ENCODE measurements at places on chromosomes 6 and 20.

- no peak for DNase-seq
These were observed 100.6 kb downstream of the PREX1 start for GRCh38 chr20:48727226-48727625.

GRCh38 chr6:52568320-52568719, 8.5 kb downstream of the TRAM2 start:
- no peak for DNase-seq

GRCh38 chr6:12875051-12875450, 158.5 kb downstream of the PHACTR1 start:
- no peak for DNase-seq

- no peak for DNase-seq
These were observed 611.9 kb upstream of the MAN1A1 start for GRCh38 chr6:119961450-119961849.

DNA sequence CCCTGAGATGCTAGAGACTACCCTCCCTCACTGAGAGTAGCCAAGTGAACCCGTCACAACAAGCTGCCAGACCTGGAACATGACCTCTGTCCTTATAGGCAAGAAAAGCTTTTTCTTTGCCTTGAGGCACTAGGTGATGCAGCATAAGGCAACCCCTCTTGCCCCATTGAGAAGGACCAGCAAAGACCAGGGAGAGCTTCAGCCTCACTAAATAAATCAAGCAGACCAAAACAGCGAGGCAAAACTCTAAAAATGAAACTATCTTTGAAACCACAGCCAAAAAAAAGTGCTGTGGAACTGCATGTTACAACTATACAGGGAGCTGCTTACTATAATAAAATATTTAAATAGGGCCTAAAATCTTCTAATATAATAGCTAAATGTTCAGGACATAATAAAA, 62.6 kb upstream of the FAM83B start:
- no peak for DNase-seq

DNA sequence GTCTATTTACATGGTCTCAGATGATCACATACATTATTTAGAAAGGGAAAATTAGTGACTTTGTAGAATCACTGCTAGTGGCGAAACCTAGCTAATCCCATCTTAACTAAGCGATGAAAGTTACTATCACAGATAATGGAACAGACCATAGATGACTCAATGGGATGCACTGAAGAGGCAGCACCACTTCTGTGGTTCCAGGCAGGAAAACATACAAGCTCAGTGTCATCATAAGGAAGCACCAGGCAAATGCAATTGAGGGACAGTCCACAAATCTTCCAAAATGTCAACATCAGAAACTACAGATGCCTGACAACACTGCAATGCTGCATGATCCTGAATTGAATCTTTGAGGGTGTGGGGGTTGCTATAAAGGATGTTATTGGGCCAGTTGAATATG, 15.9 kb upstream of the SNAI1 start:
- no peak for DNase-seq

GRCh38 chr20:58435237-58435636, 46.2 kb downstream of the VAPB start:
- DNase-seq: no peak

GRCh38 chr6:24504649-24505586, 10.1 kb downstream of the ALDH5A1 start:
- DNase-seq: no peak

GRCh38 chr6:95352064-95352795, 225.1 kb upstream of the MANEA start:
- DNase-seq: no peak

- no peak for DNase-seq
These were observed 987 bp downstream of the ADISSP start for GRCh38 chr20:3766422-3767109.

DNA sequence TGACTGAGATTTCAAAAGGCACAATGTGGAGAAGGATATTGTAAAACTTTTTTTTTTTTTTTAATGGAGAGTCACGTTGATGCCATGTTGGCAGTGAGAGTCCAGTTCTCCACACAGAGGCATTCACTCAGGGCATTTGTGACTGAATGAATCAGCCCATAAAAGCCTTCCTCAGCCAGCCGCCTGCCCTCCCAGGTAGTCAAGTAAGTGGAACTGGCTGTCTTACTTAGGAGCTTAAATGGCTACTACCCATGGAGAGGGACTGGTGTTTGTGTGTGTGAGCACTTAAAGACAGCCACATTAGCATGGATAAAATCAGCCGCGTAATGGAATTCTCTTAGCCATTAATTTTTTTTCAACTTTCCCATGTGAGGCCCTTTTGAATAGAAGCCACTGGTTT, 12.6 kb downstream of the AAR2 start:
- no peak for DNase-seq

DNA sequence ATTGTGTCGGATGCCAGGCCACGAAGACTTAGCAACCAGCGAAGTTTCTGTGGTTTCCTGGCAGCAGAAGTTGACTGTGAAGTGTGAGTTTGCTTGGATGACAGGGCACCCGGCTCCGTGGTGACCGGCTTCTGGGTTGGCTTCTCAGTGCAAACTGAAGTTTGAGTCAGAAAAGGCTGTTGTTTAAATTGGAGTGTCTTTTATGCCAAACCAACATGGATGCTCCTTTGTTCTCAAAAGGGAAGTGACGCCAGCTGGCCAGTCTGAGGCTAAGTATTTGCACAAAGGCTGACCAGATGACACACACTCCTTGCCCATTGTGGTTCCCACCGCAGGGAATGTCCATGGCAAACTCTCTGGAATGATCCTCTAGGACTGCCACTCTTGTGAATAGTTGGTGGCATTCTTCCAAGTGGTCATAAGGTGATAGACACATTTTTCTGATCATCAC, 164.8 kb upstream of the QKI start:
- DNase-seq: peak; percentile 67

DNA sequence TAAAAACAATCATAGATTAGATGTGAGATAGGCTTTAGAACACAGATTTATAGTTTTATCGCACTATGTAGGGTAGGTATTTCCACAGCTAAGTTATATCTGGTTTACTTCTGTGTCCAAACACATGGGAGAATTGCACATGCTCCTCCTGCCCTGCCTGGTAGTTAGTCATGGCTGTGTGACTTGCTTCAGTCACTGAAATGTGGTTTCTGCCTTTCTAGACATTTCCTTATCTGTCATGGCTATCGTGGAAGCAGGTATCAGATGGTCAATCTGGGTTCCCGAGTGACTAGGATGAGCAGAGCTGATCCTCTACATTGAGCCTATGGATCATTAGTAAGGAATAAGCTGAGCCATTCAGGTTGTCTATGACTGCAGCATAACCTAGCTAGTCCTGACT, 117.8 kb upstream of the GMDS start:
- no peak for DNase-seq

GRCh38 chr6:158270389-158271127, 41.7 kb upstream of the TULP4 start:
- DNase-seq: no peak

DNA sequence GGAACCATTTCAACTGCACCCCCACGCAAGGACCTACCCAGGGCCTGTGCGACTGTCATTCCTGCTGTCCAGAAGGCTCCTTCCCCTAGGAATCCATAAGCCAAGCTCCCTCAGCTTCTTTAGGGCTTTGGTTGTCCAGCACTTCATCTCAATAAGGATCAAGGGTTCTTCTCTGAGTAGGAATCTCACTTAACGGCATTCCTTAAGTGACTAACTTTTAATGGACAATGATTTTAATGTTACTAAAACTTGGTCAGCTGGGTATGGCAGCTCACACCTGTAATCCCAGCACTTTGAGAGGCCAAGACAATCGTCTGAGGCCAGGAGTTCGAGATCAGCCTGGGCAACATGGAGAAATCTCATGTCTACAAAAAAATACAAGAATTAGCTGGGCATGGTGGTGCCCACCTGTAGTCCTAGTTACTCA, 13.4 kb downstream of the UBE2V1 start:
- no peak for DNase-seq

DNA sequence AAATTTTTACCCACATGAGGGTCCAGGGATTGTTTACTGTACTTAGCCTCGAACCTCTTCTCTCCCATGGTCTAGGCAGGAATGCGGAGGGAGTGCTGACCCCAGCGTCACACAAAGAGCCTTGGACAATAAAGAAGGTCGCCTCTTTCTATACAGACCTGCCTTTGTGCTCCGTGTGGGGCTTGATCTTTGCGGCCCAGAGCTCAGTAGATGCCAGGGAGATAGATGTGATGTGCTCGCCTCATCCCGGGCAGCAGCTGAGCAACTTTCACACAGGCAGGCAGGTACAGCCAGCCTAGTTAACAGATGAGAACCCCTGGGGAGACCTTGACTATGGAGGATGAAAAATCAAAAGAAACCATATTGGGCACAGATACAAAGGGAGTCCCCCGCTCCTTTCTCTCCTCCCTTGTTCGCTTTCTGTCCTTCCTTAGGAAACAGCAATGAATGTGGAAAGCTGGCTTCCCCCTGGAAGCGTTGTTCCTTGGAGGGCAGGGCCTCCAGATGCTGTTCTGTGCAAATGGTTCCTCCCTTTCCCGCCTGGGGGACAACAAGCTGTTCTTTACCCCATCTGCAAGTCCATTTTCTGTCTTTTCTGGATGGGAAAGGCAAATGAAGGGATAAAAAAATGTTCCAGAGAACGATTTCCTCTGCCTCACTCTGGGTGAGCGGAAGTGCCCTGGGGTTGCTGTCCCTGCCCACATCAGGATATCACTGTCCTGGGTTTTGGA, 128.3 kb downstream of the OLIG3 start:
- no peak for DNase-seq

- no peak for DNase-seq
These were observed 65.4 kb downstream of the FILIP1 start for GRCh38 chr6:75428204-75428603.

- DNase-seq: no peak
These were observed 2.0 kb upstream of the SLC9A8 start for GRCh38 chr20:49810491-49811190.
